ENCODE measurements at places on chromosomes 2 and 18.

DNA sequence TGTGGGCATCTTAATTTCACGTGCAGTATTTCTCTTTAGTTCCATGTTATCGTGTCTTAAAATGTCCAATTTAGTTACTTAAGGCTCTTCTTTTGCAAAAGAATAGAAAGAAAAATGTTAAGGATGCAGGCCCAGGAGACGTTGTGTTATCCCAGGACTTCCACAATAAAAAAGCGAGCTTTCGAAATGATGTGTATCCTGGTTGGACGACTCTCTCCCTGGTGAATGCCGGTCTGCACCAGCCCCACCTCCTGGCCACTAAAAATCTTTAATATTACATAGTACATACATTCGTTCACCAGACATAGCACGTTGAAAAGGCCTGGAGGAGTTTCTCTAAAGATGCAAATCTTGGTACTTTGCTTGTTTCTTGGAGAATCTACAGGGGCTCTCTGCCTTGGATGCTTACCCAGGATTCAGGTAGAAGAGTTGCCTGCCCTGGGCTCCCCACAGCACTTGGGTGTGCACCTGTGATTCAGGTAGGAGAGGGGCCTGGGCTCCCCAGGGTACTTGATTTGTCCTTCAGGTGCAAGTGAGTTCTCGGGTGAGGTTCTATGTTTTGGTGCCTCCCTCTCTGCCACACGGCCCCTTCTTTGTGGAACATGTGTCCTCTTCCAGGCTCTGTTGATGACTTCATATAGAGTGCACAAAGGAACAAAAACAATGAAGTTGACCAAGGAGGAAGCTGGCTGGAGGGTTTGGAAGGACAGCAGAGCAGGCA, 26.6 kb downstream of the TWIST2 start:
- H3K27me3 ChIP-seq, result no peaks in the 10 kb centered on the region
- H3K36me3 ChIP-seq, result no peaks in the 10 kb centered on the region
- H3K4me3 ChIP-seq, result no peak overlapping the region
- no peaks in the 10 kb centered on the region for H3K4me1 ChIP-seq

- no peaks in the 10 kb centered on the region for H3K27me3 ChIP-seq
- H3K4me1 ChIP-seq, result peaks cover 43% of the 10 kb centered on the region
- DNase-seq, result no peak
Observed at GRCh38 chr2:233059547-233059796, 670 bp upstream of the INPP5D start.

- peaks cover 5% of the 10 kb centered on the region for H3K4me1 ChIP-seq
- no peak for DNase-seq
- no peaks in the 10 kb centered on the region for H3K27me3 ChIP-seq
Observed at GRCh38 chr2:48380208-48380607, 149.7 kb upstream of the STON1 start.

GRCh38 chr18:5817816-5818215, 77.5 kb downstream of the TMEM200C start:
- no peak for DNase-seq
- H3K4me1 ChIP-seq, result no peaks in the 10 kb centered on the region
- H3K36me3 ChIP-seq, result no peaks in the 10 kb centered on the region
- no peak overlapping the region for H3K4me3 ChIP-seq
- H3K27ac ChIP-seq, result no peak overlapping the region

GRCh38 chr2:8481463-8482009, 200.3 kb upstream of the ID2 start:
- H3K27ac ChIP-seq, result no peak overlapping the region
- H3K4me1 ChIP-seq, result peaks cover 46% of the 10 kb centered on the region
- H3K4me3 ChIP-seq, result peak overlapping the region; percentile 21
- H3K36me3 ChIP-seq, result no peaks in the 10 kb centered on the region
- DNase-seq, result no peak

GRCh38 chr2:110645616-110646015, 32.2 kb downstream of the BUB1 start:
- no peaks in the 10 kb centered on the region for H3K27me3 ChIP-seq
- H3K27ac ChIP-seq, result no peak overlapping the region
- no peak for DNase-seq
- H3K4me1 ChIP-seq, result no peaks in the 10 kb centered on the region

DNA sequence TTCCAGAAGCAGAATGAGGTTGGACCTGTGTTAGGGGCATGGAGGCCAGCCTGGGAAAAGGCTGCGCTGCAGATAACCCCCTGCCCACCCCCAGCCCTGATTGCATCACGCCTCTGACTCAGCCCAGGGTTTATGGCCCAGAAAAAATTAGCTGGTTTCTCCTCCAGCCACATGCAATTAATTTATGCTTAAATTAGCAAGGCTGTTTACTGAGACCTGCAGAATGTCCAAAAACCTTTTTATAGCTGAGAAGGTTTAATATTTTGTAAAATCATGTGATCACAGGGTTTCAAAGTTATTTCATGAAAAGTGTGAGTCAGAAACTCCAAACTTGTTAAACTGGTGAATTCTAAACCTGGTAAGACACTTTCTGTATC, 123.1 kb upstream of the HDAC4 start:
- H3K4me1 ChIP-seq, result no peaks in the 10 kb centered on the region
- H3K27ac ChIP-seq, result no peak overlapping the region

DNA sequence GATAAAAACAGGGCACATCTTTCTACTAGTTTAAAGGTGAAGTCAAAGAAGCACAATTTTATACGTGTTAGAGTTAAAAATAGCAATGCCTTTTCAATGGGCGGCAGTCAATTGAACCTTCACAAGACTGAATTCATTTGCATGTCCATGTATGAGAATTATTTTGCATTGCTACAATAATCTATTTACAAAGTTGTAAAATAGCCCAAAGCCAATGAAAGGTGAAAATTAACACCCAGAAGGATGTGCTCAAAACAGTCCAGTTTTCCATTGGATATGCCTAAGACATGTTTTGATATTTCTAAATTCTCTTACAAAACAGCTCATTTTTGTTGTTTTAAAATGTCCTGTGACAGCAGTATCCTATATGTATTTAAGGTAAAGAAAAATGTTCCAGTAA, 425.1 kb upstream of the SYT4 start:
- H3K36me3 ChIP-seq, result no peaks in the 10 kb centered on the region
- no peak for DNase-seq
- no peaks in the 10 kb centered on the region for H3K27me3 ChIP-seq
- no peaks in the 10 kb centered on the region for H3K4me1 ChIP-seq
- no peak overlapping the region for H3K27ac ChIP-seq

DNA sequence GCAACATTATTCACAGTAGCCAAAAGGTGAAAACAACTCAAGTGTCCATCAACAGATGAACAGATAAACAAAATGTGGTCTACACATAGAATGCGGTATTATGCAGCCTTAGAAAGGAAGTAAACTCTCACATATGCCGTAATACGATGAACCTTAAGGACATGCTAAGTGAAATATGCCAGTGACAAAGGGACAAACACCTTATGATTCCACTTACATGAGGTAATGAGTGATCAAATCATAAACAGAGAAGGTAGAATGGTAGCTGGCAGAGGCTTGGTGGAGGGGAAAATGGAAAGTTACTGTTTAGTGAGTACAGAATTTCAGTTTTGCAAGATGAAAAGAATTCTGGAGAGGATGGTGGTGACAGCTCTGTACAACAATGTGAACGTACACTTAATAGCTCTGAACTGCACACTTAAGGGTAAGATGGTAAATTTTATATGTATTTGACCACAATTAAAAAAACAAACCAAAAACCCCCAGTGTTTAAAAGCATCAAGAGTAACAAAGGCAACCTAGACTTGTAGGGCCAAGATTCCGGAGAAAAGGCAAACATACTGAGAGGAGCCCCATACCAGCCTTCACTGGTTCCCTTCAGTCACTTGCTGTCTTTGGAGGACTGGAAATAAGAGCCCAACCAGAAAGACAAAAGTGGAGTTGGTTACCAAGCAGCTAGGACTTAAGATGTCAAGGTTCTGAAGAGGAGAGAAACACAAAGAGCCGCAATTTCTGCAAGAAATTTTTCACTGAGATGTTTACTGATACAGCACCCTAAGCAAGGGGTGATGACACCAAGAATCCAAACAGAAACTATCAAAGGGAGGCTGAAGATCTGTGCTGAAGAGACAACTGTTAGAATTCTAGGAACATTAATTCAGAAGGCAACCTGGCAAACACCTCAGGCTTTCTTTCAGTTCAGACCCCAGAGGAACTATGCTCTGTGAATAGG, 61.3 kb downstream of the CUL3 start:
- peaks cover 90% of the 10 kb centered on the region for H3K4me1 ChIP-seq
- DNase-seq, result no peak
- H3K27ac ChIP-seq, result peak overlapping the region; percentile 90
- H3K36me3 ChIP-seq, result peaks cover 12% of the 10 kb centered on the region
- peak overlapping the region; percentile 67 for H3K4me3 ChIP-seq

- no peak overlapping the region for H3K27ac ChIP-seq
- no peaks in the 10 kb centered on the region for H3K36me3 ChIP-seq
- H3K4me3 ChIP-seq, result no peak overlapping the region
Observed at GRCh38 chr18:10519999-10520935, 5.6 kb upstream of the NAPG start.

DNA sequence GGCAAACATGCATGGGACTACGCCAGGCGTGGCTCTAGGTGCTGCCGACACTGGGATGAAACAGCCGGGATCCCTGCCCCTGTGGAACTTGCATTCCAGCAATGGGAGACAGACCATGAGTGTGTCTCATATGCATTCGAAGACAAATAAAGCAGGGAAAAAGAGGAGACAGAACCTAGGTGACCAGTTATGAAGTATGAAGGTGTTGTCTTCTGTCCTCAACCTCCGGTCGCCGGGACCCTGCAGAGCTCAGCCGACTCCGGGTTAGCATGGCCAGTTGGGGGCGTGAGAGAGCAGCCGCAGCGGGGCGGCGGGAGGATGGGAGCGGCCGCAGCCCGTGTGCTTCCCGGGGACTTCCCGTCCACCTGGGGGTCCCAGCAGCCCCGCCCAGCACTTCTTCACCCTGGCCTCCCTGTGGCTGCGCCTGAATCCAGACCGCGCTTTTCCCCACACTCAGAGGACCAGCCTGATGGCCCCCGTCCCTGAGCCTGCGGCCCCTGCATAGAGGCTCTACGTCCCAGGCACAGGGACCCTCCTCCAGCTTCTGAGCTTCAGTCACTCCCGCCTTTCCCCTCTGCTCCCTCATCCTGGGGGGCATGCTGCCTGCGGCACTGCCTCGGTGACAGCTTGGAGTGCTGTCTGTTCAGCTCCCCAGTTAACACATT, 11.4 kb downstream of the ID2 start:
- DNase-seq, result no peak
- no peaks in the 10 kb centered on the region for H3K36me3 ChIP-seq
- H3K4me3 ChIP-seq, result no peak overlapping the region
- no peak overlapping the region for H3K27ac ChIP-seq

GRCh38 chr2:192888109-192888508, 693.4 kb upstream of the TMEFF2 start:
- no peak overlapping the region for H3K4me3 ChIP-seq
- H3K27ac ChIP-seq, result no peak overlapping the region
- no peaks in the 10 kb centered on the region for H3K4me1 ChIP-seq
- H3K36me3 ChIP-seq, result no peaks in the 10 kb centered on the region
- DNase-seq, result no peak
- no peaks in the 10 kb centered on the region for H3K27me3 ChIP-seq

- no peak overlapping the region for H3K4me3 ChIP-seq
- no peak for DNase-seq
- H3K27ac ChIP-seq, result no peak overlapping the region
- no peaks in the 10 kb centered on the region for H3K36me3 ChIP-seq
- H3K27me3 ChIP-seq, result no peaks in the 10 kb centered on the region
Observed at GRCh38 chr18:44213293-44213692, 467.4 kb upstream of the SETBP1 start.

- H3K27ac ChIP-seq, result peak overlapping the region; percentile 81
- H3K4me1 ChIP-seq, result peaks cover 55% of the 10 kb centered on the region
- no peaks in the 10 kb centered on the region for H3K27me3 ChIP-seq
- peak overlapping the region; percentile 42 for H3K4me3 ChIP-seq
- peaks cover 6% of the 10 kb centered on the region for H3K36me3 ChIP-seq
- no peak for DNase-seq
Observed at GRCh38 chr2:216015722-216016464, 2.5 kb upstream of the MREG start.

DNA sequence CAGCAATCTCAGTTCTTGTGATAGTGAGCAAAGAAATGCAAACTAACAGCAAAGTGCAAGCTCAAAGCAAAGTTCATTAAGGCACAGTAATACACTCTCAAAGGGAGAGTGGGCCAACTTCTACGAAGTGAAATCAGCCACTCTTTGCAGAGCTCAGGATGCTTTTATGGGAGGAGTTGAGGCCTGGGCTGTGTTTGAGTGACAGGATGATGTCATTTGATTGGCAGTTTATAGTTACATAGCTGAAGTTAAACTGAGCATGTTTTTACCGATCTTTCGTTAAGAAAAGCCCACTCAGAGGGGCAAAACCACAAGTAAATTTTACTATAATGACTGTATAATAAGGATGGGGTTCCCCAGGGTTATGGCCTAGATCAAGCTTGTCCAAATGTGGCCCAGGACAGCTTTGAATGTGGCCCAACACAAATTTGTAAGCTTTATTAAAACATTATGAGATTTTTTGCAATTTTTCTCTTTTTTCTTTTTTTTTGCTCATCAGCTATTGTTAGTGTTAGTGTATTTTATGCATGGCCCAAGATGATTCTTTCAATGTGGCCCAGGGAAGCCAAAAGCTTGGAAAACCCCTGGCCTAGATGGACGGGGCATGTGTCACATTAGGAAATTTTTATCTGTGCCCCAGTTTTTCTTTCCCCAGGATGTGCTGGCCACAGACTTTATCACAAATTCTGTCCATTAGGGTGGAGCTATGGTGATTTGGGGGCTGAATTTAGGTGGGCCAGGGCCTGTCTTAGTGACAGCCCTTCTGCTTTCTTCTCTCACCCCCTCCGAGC, 8.3 kb upstream of the DNAH7 start:
- no peak overlapping the region for H3K4me3 ChIP-seq
- H3K27me3 ChIP-seq, result no peaks in the 10 kb centered on the region
- H3K36me3 ChIP-seq, result no peaks in the 10 kb centered on the region
- DNase-seq, result no peak
- peaks cover 38% of the 10 kb centered on the region for H3K4me1 ChIP-seq

- H3K36me3 ChIP-seq, result peaks cover 2% of the 10 kb centered on the region
- H3K4me1 ChIP-seq, result no peaks in the 10 kb centered on the region
- DNase-seq, result no peak
- no peaks in the 10 kb centered on the region for H3K27me3 ChIP-seq
- H3K27ac ChIP-seq, result no peak overlapping the region
Observed at GRCh38 chr2:42840760-42841159, 48.4 kb upstream of the HAAO start.

- no peak for DNase-seq
- no peaks in the 10 kb centered on the region for H3K27me3 ChIP-seq
- H3K4me1 ChIP-seq, result peaks cover 9% of the 10 kb centered on the region
- no peak overlapping the region for H3K4me3 ChIP-seq
Observed at GRCh38 chr2:88735853-88736252, 44.4 kb downstream of the RPIA start.
